ENCODE measurements at places on chromosomes 7 and 10.

DNA sequence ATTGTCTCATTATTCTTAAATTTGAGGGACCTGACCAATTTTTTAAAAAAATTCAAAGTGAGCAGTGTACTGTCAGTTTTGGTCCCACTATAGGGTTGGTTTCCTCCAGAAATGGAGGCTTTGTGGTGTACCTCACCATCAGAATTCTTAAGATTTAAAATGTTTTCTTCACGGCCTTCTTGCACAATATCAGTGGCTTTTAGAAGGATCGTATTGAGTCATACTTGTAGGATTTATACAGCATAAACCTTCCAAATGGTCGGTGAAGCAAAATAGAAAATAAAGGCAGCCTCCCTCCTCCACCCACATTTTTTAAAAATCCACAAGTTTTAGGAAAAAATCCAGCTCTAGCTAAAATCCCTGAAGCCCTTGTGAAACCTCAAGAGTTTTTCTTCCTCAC lies 126.4 kb downstream of the RNLS start:
- DNase-seq, result no peak

DNA sequence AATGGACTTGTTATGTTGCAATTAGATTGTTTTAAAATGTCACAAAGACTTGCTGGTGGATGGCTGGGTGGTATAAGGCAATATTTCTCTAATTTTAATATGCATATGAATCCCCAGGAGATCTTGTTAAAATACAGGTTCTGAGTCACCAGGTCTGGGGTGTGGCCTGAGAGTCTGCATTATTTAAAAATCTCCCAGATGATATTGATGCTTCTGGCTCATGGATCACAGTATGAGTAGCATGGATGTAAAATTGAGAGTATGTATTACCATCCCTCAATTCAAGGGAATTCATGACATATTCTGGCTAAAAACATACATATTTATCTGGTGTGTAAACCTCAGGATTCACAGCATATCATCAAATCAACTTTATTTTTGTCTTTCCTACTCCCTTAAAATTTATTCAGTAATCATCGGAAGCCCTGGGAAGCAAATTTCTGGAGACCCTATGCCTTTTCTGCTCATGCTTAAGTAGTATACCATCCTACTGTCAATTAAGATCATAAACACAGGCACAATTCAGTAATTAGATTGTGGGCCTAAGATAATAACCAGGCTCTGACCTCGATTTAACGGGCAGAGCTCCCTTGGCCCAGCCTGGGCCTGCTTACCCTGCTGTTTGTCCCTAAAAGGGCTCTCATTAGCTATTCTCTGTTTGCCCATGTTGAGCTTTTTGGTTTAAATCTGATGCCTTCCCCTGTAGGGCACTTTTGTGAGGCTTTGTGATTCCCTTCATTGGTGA lies 29.6 kb upstream of the ICA1 start:
- no peak for DNase-seq

- DNase-seq, result no peak
Measured at GRCh38 chr10:89118091-89118490, 89.0 kb downstream of the CH25H start.

DNA sequence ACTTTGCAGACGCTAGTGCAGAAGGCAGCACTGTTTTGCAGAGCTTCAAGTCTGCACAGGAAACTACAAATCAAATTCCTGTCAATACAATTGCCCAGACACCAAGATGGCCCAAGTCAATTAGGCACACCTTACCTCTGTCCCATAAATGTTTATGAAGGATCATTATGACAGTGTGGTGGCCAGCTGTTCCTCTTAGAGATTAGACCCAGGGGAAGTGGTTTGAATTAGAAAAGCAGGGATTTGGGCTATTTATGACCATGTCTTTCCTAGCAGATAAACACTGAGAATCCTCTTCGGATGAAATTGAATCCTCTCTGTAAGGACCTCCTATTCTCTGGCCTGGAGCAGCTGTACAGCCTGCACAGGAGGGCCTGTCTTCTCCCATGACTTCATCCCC lies 9.9 kb upstream of the NEUROG3 start:
- DNase-seq, result no peak

- no peak for DNase-seq
Measured at GRCh38 chr7:151400626-151401315, 9.1 kb downstream of the WDR86 start.

DNA sequence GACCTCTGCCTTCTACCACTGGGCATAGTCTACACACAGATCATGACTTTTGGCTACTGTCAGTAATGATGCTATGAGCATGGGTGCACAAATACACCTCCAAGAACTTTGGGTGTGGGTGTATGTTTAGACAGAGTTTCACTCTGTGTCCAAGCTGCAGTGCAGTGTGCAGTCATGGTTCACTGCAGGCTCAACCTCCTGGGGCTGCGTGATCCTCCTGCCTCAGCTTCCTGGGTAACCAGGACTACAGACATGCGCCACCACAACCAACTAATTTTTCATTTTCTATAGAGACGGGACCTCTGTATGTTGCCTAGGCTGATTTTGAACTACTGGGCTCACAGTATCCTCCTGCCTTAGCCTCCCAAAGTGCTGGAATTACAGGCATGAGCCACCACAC lies 194.4 kb downstream of the NSUN6 start:
- DNase-seq, result no peak

GRCh38 chr7:75756991-75757676 lies 14.9 kb downstream of the CCL26 start:
- no peak for DNase-seq

- no peak for DNase-seq
Measured at GRCh38 chr10:96904648-96905047, 72.5 kb downstream of the LCOR start.

DNA sequence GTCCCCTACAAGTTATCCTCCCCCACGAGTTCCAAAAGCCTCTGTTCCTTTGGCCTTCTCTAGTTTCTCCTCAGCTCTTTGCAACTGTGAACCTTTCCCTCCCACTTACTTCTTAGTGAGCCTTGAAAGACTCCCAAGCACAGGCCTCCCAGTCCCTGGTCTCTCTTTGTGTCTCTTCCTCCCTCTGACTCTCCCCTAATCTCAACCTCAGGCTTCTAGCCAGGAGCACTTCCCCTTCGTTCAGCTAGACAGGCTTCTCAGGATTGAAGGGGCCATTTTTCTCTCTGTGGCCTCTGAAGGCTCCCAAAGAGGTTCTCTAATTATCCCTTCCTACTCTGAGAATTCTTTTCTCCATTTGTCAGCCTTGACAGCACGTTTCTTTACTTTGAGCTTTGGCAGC lies 50.2 kb upstream of the PHYHIPL start:
- DNase-seq, result no peak

DNA sequence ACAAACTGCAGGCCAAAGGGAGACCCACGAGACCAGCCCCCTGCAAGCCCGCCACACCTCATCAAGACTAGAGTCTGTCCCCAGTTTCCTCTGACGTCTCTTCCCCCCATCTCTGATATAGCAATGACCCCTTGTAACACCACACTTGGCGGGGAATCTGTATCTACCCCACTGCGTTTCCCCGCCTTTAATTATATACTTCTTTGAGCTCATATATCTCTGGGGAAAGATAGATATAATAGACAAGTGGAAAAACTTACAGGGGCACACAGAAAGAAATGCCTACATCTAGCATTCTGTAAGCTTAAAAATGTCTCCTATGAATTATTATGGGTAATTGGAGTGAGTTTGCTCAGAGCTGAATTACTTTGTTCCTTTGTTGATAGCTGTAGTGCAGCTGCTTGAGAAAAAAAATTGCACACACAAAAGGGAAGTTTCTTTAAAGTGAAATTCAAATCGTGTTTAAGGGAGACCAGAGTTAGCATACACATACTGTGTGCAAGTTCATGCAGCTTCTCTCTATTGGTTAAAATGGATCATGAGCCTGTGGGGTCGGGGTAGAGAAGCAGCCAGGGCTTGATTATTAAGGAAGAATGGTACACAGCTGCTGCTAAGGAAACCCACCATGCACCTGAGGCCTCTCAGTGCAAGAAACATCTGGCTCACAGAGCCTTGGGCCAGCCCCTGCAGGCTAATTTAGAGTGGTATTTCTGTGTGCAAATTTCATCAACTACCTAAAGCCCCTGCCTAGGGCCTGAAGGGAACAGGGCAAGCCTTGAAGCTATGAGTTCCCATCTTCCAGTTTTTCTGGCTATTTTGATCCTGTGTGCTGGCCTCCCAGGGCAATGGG lies 32.5 kb downstream of the CDCA7L start:
- no peak for DNase-seq

GRCh38 chr7:22363756-22364422 lies 6.9 kb upstream of the RAPGEF5 start:
- no peak for DNase-seq

- DNase-seq, result peak; percentile 74
Measured at GRCh38 chr10:30529373-30529998, 95.5 kb downstream of the MAP3K8 start.

- DNase-seq, result no peak
Measured at GRCh38 chr7:29989257-29989995, at the start of gene SCRN1. SCRN1 (minus strand) TSS chr7:29989801; CDS start chr7:29969067, 20,734 bp downstream.
